ENCODE measurements at places on chromosomes 7 and 10.

GRCh38 chr10:60176925-60177324 is 212.8 kb downstream of the ANK3 start:
- H3K27ac ChIP-seq: no peak overlapping the region
- H3K4me1 ChIP-seq: no peaks in the 10 kb centered on the region
- no peak for DNase-seq
- no peak overlapping the region for H3K4me3 ChIP-seq
- H3K36me3 ChIP-seq: peaks cover 38% of the 10 kb centered on the region
- H3K27me3 ChIP-seq: no peaks in the 10 kb centered on the region

- H3K27me3 ChIP-seq: no peaks in the 10 kb centered on the region
- no peaks in the 10 kb centered on the region for H3K4me1 ChIP-seq
- no peak overlapping the region for H3K4me3 ChIP-seq
- no peaks in the 10 kb centered on the region for H3K36me3 ChIP-seq
- no peak overlapping the region for H3K27ac ChIP-seq
These were observed 624.9 kb downstream of the ARL4A start for GRCh38 chr7:13312307-13312706.

DNA sequence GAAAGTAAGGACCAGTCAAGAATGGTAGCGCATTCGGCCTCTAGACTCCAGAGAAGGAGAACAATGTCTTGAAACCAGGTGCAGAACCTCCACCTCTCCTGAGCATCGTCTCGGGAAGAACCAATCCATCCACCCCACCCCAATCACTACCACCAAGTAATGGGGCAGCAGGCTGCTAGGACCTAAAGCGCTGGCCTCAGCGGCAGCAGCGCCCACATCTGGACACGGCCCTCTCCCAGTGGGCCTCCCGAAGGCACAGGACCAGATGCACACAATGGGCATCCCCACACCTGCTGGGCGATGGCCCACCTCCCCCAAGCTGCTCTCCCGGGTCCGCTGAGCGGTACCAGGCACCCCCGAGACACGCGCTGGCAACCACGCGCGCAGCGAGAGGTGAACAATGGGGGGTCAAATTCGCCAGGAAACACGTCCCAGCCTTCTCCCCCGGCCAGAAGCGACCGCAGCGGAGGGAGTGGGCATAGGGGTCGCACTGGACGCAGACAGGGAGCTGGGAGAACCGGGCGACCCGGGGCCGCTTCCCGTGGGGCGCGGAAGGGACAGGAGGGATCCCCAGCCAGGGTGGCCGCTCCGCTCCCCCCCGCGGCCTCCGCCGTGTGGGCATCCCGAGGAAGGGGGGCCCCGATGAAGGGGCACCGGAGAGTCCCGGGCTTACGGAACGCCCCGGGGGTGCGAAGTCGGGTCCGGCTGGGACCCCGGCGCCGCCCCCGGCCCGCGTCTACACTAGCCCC is 506 bp downstream of the CTTNBP2 start:
- H3K36me3 ChIP-seq: no peaks in the 10 kb centered on the region
- H3K4me3 ChIP-seq: peak overlapping the region; percentile 81
- no peak for DNase-seq
- H3K27me3 ChIP-seq: no peaks in the 10 kb centered on the region
- peaks cover 13% of the 10 kb centered on the region for H3K4me1 ChIP-seq

GRCh38 chr7:37109016-37109683 is 339.5 kb downstream of the ELMO1 start:
- H3K4me1 ChIP-seq: no peaks in the 10 kb centered on the region
- no peaks in the 10 kb centered on the region for H3K36me3 ChIP-seq
- no peak overlapping the region for H3K4me3 ChIP-seq
- no peak for DNase-seq
- H3K27me3 ChIP-seq: no peaks in the 10 kb centered on the region

- DNase-seq: no peak
- no peaks in the 10 kb centered on the region for H3K36me3 ChIP-seq
- no peaks in the 10 kb centered on the region for H3K4me1 ChIP-seq
- no peaks in the 10 kb centered on the region for H3K27me3 ChIP-seq
- H3K27ac ChIP-seq: no peak overlapping the region
These were observed 239.2 kb downstream of the EXOC4 start for GRCh38 chr7:133491846-133492652.

DNA sequence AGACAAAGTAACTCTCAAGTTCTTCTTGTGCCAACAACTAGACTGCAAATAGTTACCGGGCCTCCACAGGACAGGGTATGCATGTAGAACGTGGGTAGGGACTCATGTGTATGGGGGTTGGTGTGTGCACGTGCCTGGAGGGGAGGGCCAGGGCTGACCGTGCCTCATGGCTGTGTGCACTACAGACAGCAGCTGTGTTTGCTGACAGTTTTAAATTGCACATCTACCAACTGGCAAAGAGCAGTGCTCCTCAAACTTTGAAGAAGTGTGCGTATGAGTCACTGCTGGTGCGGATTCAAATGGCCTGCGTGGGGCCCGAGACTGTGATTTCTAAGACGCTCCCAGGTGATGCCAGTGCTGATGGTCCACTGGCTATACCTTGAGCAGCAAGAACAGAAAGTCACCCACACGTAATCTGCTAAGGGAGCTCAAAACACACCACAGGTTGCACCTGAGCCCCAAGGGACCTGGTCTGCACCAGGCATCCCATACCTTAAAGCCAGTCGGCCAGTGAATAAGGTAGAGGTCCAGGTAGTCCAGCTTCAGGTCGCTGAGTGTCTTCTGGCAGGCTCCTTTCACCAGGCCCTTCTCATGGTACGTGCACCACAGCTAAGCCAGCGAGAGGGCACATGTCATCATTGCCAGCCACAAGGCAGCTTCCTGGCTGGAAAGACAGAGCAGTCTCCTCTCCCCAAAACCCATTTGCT is 8.5 kb downstream of the AKR1B1 start:
- H3K27me3 ChIP-seq: no peaks in the 10 kb centered on the region
- no peak overlapping the region for H3K4me3 ChIP-seq
- peaks cover 60% of the 10 kb centered on the region for H3K36me3 ChIP-seq
- H3K27ac ChIP-seq: peak overlapping the region; percentile 34
- H3K4me1 ChIP-seq: no peaks in the 10 kb centered on the region

DNA sequence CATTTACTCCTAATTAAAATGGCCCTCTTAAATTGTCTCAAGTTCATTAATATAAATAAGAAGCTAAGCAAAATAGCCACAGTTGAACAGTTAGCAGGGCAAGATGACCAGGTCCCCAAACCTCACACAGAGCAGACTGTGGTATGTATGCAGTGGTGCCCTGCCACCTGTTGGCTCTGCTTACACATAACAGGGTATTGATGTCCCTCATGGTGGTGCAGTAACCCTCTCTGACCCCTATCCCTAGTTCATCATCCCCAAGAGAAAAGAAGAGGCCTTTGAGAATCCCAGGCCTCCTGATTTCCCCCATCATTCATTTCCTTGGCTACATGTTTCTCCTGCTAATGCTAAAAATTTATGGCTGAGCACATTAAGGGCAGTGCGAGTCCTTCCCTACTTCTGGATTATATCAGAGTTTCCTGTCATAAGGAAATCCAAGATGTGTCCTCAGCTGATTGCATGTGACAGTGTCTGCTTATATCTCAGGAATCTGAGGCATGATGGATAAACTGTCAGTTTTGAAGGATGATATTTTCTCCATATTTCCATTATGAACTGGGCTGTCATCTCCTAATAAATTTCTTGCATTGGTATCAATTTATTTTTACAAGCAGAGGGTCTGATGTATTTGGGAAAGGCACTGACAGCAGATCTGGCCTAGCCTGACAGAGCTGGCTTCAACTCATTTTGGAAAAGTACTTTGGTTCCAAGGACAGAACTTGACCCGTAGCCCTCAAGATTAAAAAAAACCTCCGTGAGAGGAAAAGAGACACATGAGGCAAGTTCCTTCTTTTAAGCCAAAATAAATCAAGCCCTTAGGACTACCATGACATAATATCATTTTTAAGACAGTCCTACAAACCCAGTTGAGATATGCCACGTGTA is 880.6 kb downstream of the LRMDA start:
- no peaks in the 10 kb centered on the region for H3K27me3 ChIP-seq
- H3K36me3 ChIP-seq: no peaks in the 10 kb centered on the region
- H3K4me1 ChIP-seq: no peaks in the 10 kb centered on the region
- no peak for DNase-seq
- H3K4me3 ChIP-seq: no peak overlapping the region

DNA sequence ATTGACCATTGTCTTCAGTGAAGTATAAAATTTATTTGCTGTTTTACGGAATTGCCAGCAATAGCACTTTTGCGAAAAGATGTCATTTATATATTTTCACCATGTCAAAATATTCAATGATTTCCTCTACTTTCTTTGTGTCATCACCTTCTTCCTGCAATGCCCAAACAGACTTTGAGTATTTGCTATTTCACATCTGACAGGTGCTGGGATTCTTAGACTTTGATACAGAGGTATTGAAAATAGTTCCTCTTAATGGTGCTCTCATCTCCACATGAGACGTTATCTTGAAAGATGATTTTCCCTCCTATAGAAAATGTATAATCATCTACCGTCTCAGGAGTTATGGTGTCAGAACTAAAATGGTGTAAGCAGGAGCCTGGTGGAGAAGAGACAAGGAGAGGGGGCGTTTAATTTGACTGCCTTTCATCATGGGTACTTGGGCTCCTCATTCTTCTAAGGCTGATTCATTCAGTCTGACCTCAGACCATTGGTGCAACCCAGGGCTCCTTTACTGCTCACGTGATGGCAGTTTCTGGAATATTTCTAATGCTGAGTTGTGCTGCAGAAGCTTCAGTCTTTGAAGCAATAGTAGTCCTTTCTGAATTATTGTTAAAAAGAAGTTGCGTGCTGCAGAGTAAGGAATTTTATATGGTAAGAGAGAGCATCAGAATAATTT is 404.6 kb downstream of the PHTF2 start:
- no peak overlapping the region for H3K4me3 ChIP-seq
- H3K27ac ChIP-seq: no peak overlapping the region
- H3K36me3 ChIP-seq: no peaks in the 10 kb centered on the region
- H3K4me1 ChIP-seq: no peaks in the 10 kb centered on the region
- no peaks in the 10 kb centered on the region for H3K27me3 ChIP-seq

DNA sequence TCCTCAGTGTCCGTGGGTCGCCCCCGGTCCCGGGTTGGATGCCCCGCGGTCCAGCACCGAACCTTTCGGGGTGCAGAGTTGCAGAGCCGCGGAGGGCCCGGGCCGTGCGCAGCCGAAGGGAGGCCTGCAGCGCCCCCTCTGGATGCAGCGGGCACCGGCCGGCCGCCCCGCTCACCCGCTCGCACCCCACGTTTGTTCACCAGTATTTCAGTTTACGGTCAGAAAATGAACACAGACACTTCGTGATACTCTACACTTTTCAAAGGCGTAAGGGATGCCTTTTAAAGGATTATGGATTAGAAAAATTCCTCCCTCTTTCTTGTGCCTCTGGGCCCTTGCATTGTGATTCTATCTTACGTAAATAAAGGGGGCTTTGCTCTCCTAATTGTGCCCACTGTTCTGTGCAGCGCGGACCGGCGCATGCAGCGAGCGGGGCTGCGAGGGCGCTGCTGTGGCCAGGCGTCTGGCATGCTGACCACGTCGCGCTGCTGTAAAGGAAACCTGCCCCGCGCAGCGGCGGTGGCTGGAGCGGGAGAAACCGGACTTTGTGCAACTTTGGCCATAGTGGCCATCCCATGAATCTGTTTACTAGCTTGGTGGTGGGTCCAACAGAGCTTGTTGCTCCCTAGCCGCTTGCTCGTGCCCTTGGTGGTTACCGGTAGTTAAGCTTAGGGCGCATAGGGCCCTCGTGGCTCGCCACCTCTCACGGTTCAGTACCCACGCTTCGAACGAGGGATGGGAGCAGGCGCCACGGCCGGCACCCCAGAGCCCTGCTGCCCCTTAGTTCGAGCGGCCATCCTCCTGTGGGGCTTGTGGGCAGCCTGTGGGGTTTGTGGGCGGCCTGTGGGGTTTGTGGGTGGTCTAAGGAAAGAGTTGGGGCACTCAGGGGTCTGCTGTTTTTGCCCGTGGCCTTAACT is 739 bp upstream of the MEST start:
- peak overlapping the region; percentile 50 for H3K4me3 ChIP-seq
- DNase-seq: no peak
- no peaks in the 10 kb centered on the region for H3K4me1 ChIP-seq
- peaks cover 2% of the 10 kb centered on the region for H3K27me3 ChIP-seq

GRCh38 chr10:84302223-84302622 is 26.2 kb upstream of the CCSER2 start:
- no peaks in the 10 kb centered on the region for H3K36me3 ChIP-seq
- H3K4me3 ChIP-seq: no peak overlapping the region
- H3K4me1 ChIP-seq: no peaks in the 10 kb centered on the region
- H3K27me3 ChIP-seq: no peaks in the 10 kb centered on the region
- no peak for DNase-seq
- H3K27ac ChIP-seq: no peak overlapping the region

Measured in right atrium auricular region (tissue), 2 donors.